ENCODE measurements at places on chromosomes 7 and 10.

DNA sequence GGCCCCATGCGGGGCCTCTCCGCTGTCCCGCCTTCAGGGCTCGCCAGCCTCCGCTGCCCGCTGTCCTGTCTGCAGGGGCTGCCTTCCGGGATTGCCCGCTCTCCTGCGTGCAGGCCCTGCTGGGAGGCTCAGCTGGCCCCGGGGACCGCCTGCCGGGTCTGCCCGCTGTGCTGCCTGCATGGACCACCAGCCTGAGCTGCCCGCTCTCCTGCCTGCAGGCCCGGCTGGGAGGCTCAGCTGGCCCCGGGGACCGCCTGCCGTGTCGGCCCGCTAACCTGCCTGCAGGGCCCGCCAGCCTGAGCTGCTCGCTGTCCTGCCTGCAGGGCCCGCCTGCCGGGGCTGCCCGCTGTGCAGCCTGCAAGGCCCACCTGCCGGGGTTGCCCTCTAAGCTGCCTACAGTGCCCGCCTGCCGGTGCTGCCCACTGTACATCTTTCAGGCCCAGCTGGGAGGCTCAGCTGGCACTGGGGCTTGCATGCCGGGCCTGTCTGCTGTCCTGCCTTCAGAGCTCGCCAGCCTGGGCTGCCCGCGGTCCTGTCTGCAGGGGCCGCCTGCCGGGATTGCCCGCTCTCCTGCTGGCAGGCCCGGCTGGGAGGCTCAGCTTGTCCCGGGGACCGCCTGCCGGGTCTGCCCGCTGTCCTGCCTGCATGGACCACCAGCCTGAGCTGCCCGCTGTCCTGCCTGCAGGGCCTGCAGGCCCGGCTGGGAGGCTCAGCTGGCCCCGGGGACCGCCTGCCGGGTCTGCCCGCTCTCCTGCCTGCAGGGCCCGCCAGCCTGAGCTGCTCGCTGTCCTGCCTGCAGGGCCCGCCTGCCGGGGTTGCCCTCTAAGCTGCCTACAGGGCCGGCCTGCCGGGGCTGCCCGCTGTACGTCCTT lies 165.1 kb downstream of the GLRX3 start:
- no peak for DNase-seq

- peak; percentile 95 for DNase-seq
Observed at GRCh38 chr10:121598263-121599249, at the start of gene FGFR2. TSS of gene FGFR2 (minus strand) at chr10:121598444. CDS start at chr10:121593817, 4,627 bp downstream.

DNA sequence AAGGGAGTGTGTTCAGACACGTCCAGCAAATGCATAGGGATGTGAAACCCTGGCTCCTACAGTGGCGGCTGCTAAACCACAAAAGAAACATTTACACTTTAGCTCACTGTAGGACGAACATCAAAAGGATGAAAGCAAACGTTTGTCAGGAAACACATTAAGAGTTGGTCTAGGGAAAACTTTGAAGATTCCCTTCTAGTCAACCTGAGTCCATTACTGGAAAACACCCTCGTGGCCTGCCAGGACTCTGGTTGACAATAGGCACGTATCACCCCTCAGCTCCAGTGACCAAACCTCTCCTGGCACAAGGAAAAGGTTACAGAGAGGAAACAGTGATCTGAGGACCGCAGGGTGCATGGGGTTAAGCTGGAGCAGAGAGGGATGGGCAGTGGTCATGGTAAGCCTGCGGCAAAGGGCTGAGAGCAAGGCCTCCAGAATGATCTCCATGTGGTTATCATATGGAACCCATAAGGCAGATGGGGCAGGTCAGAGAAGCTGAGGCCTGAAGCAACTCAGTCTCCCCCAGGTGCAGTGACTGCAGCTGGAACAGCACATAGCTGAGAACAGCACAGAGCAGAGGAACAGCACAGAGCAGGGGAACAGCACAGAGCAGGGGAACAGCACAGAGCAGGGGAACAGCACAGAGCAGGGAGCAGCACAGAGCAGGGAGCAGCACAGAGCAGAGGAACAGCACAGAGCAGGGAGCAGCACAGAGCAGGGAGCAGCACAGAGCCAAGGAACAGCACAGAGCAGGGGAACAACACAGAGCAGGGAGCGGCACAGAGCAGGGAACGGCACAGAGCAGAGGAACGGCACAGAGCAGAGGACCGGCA lies 49.9 kb downstream of the CHST15 start:
- no peak for DNase-seq

DNA sequence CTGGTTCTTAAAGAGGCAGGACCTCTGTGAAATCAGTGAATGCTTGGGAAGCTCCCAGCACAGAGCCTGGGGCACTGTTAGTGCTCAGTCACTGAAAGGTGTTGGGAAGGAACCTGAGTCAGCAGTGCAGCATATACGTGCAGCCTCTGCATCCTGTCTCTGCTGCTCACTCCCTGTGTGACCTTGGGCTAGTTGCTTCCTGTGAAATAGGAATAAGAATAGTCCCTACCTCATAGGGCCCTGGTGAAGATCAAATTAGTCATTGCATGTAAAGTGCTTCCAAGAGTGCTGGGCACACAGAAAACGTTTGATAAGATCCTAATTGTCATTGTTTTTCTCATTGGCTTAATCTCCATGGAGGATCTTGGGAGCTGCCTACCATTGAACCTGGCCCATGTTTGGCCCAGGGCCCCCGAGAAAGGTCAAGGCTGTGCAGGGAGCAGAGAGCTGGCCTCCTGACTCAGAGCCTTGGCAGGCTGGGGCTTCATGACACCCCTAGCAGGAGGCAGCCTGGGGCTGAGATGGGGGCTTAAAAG lies 73.3 kb upstream of the COL13A1 start:
- DNase-seq, result peak; percentile 36

- DNase-seq, result peak; percentile 54
Observed at GRCh38 chr10:93495654-93496321, 624 bp upstream of the CEP55 start.

- DNase-seq, result no peak
Observed at GRCh38 chr7:1043552-1044188, 676 bp upstream of the GPR146 start.

- no peak for DNase-seq
Observed at GRCh38 chr10:74310652-74311257, 159.7 kb downstream of the ADK start.

DNA sequence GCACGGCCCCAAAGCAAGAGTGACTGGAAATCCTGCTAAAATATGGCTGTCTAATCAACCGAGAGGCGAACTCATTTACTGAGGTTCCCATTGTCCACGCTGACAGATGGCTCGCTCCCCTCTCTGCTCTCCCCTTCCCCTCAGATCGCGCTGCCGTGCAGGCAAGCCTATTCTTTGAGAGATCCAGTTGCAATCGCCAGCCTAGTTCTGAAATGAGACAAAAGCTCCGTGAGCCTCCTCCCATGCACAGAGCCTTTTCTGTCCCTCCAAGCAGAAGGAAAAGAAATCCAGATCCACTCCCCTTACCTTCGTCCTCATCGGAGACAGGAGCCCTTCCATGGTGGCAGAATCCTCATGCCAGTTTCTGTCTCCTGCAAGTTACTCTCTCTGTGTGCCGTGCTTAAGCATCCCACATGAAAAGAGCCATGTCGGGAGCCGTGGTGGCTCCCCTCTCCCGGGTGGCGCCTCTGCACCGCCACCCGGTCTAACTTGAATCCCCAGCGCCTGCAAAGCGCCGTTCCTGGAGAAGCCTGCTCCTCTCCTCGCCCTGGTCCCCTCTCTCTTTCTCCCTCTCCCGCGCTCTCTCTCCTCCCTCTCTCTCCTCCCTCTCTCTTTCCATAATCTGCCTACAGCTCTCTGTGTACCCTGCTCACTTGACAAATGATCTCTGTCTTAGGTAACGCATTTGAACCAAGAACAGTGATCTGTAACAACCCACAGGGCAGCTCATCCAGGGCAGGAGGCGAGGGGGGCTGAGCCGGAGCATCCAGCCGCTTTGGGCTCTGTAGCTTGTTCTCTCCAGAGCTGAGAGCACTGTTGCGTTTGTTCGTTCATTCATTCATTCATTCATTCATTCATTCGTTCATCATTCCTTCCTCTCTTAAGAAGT lies 156.8 kb downstream of the FRMD4A start:
- peak; percentile 35 for DNase-seq

- no peak for DNase-seq
Observed at GRCh38 chr7:26511866-26512265, 220.2 kb downstream of the SNX10 start.

GRCh38 chr10:6382081-6382480 lies 179.3 kb downstream of the PFKFB3 start:
- no peak for DNase-seq

GRCh38 chr7:128705891-128706333 lies 33.2 kb upstream of the CALU start:
- no peak for DNase-seq

GRCh38 chr7:148962440-148962822 lies 65.9 kb downstream of the PDIA4 start:
- no peak for DNase-seq

DNA sequence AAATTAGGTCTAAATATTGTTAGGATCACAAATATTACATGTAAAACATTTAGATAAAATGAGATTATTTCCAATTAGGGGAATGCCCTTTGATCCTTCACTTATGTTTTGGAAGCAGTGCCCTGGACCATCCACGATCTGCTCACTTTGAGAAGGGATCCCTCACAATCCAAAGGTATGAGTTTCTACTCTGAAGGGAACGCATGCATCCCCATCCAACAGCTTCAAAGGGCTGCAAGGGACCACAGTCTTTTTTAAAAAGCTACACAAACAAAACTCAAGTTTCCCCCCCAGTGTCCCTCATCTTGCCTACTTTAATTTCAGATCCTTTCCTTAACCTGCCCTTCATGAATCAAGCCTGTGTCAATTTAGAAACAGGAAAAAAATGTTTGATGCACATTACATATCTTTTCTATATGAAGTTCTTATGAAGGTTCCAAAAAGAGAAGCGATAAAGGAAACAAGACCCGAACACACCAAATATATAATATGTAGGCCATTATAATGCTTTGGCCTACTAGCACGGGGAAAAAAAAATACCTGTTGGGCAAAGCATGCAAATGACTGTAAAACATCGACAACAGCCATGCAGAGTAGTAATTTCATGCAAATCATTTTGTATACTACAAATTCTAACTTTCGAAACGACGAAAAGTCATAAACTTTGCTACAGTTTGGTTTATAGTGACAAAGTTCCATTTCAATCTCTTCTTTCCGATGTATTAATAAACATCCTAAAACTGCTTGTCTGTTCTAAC lies 2.0 kb downstream of the EIF3A start:
- no peak for DNase-seq

GRCh38 chr7:85750454-85750949 lies 563.6 kb upstream of the SEMA3D start:
- peak; percentile 37 for DNase-seq

GRCh38 chr7:21850531-21851285 lies 95.0 kb downstream of the CDCA7L start:
- DNase-seq, result no peak

DNA sequence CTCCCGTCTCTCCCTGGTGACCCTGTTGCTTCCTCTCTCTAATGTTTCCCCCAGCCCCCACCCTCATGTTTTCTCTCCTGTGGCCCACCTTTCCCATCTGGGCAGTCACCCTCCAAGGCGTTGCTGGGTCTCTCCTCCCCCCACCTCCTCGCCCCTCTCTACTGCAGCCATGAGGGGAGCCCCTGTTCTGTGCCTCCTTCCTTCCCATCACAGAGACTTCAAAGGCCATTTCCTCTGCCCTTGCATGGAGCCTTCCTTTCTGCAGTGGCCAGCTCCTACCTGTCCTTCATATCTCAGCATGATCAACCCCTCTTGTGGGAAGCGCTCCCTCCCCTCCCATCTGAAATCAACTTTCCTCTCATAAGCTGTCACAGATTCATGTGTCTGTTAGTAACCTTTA lies 194.0 kb upstream of the PRSS58 start:
- no peak for DNase-seq

DNA sequence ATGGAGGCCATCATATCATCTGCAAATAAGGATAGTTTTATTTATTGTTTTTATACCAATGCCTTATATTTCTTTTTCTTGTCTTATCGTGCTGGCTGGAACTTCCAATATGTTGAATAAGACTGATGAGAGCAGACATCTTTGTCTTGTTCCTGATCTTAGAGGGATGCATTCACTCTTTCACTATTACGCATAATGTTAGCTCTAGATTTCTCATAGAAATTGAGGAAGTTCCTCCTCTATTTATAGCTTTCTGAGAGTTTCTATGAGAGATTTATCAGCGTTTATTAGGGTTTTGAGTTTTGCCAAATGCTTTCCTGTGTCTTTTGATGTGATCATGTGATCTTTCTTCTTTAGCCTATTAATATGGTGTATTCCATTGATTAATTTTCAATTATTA lies 49.3 kb downstream of the COL28A1 start:
- no peak for DNase-seq

DNA sequence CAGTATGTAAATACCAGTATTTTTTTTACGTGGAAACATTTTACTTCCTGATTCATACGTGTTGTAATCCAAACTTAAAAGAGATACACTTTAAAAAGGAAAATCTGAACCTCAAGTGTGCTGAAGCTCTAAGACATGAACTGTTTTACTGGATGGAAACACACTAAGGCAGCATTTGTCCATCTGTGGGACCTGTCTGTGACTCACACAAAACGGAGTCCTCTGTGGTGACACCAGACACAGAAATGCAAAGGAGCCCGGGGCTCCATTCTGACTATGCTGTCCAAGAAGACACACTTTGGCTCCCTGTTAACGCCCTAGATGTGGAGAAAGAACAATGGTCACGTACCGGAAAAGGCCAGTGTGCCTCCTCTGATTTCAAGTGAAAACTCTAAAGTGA lies 23.9 kb downstream of the RNF133 start:
- DNase-seq, result no peak

DNA sequence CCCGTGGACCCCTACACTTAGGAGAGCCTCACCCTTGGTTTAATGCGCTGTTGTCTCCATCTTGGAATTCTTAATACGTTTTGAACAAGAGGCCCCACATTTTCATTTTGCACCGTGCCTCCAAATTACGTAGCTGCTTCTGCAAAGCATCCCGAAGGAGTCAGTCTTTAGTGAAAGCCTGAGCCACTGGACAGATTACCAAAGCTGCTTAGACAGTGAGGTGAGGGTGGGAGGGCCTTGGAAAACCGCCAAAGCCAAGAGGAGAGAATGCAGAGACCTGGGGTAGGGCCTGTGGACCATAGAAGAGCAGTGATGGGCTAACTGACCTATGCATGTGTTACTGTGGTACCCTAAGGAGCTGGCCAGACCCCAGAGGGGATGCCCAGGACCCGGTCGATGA lies 4.2 kb upstream of the TCAF1 start:
- DNase-seq, result no peak

GRCh38 chr7:114857605-114858004 lies 64.3 kb upstream of the MDFIC start:
- no peak for DNase-seq

- DNase-seq, result no peak
Observed at GRCh38 chr10:33352175-33352574, 17.7 kb upstream of the NRP1 start.

DNA sequence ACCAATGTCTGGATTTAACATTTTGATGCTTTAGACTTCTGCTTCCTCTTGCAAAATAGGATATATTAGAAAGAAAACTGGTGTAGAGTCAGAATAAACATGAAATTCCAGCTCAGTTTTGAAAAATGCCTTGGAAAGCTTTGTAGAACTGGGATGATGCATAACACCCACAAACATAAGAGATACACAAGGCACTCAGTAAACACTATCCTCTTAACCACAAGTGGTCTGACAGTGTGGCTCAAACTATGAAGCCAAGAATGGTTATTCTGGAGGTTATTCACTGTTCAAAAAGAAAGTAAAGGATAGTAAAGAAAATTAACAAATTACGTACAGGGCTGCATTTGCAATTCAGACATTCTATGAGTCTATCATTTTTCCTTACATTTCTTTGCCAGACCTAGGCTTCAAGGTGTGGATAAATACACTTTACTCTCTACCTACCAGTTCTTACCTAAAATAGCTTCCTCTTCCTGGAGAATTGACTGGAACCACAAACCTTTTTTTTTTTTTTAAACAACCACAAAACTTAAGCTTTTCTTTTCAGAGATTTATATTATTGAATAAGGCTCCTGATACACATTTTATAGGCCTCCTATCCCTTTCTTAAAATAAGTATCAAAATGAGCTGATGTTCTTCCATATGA lies 9.0 kb upstream of the RSBN1L start:
- DNase-seq, result no peak

Measured in hepatocyte (in vitro differentiated cells).